ENCODE measurements at places on chromosomes 5 and 9.

DNA sequence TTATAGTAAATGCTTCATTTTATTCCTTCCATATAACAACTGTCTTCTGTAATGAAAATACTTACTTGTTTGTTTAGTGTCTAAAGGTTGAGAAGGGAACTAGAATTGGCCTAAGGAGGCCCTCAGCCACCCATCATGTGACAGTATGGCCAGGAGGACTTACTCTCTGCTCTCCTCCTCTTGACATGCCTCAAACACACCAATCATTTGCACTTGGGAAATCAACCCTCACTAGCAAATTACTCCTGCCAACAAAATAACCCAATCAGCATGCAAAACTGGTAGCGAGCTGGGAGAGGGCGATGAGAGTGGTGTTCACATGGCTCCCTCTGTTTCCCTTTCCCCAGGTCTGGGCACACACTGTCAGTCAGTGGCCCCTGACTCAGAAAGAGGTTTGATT is 58.6 kb upstream of the MEF2C start:
- no peak for DNase-seq

- no peak for DNase-seq
Measured at GRCh38 chr5:180180846-180181245, 28.2 kb downstream of the RASGEF1C start.

GRCh38 chr9:108869092-108869725 is 7.1 kb downstream of the ACTL7A start:
- DNase-seq = peak; percentile 74

GRCh38 chr5:107555425-107556090 is 115.2 kb downstream of the EFNA5 start:
- DNase-seq = no peak

DNA sequence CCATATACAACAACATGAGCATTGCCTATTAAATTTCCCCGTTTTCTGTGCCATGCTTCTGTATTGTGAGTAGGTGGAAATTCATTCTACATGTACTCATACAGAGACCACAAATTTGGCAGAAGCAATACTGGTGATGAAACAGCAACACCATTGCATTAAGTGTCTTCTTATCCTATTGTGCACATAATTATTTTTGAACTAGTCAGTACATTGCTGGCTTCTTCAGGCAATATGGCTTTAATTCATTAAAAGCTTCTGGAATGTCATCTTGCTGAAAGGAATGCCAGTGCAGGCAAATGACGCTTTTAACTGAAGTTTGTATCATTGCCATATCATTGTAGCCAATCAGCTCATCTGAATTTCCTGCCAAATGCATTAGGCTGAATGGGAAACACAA is 82.6 kb downstream of the KIAA1958 start:
- DNase-seq = peak; percentile 93

GRCh38 chr5:67306965-67307607 is 110.5 kb upstream of the CD180 start:
- no peak for DNase-seq

DNA sequence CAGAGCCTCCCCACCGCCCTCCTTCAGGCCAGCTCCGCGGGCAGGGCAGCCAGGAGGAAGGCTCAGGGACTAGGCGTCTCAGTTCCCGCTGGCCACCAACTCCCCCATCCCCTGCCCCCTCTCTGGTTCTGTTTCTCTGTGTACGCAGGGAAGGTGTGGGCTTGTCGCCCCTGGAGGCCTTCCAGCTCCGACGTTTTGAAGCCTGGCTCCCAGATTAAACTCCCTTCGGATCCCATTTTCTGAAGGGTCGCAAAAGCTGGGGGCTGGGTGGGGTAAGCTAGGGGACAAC is 346 bp downstream of the ATOX1 start:
- no peak for DNase-seq

- no peak for DNase-seq
Measured at GRCh38 chr5:73908395-73908794, 282.4 kb downstream of the ARHGEF28 start.

DNA sequence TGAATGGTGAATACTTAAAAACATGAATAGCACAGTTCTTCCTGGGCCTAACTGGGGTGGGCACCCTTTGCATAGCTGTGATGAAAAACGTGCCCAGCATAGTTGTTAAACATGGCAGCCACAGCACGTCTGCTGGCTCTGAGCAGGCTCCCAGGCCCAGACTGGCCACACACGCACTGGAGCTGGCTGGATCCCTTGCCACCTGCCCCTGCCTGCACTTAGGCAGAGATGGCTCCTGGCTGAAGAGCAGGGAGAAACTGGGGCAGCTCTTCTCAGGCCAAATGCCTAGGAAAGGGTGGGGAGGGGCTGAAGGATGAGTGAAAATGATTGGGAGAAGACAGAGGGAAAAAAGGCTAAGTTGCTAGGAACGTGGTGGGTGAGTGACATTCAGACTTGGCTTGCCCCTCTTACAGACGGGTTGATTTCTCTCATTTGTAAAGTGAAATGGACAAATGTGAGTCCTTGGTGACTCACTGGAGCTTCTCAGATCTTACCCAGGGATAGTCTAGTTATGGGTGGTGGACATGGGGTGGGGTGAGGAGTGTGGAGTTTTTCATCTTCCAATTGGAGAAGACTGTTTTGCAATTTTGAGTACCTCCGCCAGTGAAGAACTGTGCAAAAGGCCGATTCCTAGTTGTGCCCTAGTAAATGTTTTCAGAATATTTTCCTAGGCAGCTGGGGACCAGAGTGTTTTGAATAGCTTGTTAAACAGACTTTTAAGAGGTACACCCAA is 42.4 kb downstream of the TRIO start:
- DNase-seq = peak; percentile 80

GRCh38 chr9:121185178-121185745 is 16.4 kb downstream of the RAB14 start:
- no peak for DNase-seq

DNA sequence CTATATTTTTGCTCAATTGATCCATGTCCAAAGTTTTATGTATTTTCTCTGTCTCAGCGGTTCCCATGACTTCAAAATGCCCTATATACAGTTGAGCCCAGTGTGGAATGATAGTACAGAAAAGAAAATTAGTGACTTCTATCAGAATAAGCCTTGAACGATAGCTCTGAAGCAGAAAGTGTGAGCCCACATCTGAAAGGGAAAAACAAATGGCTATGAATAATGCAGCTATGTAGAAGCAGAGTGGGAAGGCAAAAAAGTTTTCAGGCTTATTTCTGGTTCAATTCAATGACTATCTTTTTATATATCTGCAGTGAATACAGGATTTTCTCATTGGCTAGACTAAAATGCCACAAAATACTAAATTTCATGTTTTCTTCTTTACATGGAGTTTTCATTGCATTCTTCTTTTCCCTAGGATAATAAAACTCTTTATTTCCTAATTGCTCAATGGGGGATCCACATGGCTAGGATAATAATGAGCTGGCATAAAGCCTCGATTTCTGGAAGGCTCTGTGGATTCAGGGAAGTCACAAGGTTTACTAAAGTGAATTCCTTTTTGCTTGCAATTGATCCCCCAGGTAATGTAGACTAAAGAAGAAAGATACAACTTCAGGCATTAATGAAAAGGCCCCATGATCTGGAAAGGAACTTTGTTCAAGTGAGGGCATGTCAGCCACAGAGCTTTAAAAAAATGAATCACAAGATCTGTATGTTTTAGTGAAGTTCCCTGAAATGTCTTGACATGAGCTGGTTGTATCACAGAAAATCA is 377.0 kb upstream of the RIOK2 start:
- no peak for DNase-seq

GRCh38 chr5:38846379-38847011 is 683 bp downstream of the OSMR start:
- no peak for DNase-seq

DNA sequence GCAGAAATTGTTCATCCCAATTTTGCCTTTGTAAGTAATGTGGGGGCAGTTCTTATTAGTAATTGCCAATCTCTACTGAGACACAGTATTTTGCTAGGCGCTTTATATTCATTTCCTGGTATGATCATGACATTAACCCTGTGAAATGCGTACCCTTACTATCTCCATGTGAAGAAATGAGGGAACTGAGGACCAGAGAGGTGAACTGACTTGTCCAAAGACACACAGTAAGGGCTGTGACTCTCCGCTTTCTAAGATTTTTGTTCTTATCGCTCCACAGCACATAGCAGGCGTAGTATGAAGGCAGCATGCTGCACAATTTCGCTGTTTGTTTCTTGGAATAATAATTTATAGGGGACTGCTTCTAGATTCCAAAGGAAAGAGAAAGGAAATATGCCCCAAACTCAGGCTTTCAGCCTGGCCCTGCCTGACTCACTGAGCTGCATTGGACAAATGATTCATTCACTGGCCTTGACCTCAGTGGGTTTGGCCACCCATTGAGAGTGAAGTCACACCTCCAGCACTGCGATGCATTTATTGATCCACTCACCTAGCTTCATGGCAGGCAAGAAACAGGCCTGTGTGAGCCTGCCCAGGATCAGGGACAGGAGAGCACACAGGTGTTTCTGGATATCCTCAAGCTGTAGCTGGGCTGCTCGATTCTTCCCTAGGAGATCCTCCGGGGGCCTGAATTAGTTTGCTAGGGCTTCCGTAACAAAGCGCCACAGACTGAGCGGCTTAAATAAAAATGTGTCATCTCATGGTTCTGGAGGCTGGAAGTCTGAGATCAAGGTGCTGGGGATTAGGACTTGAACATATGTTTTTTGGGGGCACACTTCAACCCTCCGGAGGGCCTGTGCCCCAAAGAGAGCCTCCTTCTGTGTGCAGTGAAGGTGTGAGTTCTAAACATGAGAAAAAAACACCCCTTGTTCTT is 7.2 kb upstream of the DUSP1 start:
- DNase-seq = peak; percentile 83

GRCh38 chr5:14090755-14091154 is 52.4 kb upstream of the TRIO start:
- DNase-seq = no peak

DNA sequence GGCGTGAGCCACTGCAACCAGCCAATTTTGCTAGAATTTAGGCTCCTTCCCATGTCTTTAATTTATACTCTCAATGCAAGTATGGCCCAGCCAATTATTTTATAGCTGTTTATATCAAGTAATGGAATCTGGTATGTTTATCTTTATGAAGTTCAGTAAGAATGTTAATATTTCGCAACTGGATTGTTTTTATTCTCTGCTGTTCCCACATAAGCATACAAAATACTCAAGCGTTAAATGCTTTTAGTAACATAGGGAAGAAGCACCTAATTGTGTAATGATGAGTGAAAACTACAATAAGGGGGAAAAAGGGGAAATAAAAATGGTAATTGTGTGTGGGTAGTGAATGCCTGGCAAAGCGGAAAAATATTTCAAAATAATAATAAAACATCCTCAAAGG is 21.3 kb downstream of the PWWP2A start:
- peak; percentile 73 for DNase-seq

DNA sequence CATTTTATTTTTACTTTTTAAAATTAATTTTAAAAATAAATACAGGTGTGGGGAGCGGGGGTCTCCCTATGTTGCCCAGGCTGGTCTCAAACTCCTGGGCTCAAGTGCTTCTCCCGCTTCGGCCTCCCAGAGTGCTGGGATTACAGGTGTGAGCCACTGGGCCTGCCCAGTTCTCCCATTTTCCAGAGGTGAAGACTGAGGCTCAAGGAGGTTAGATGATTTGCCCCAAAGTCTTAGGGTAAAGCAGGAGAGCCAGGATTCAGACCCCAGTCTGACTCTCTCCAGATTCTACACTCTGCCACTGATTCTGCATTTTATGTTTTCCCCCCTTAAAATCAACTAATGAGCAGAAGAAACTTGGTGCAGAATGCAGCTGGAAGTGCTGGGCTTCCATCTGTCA is 36.9 kb downstream of the CFAP77 start:
- DNase-seq = no peak

DNA sequence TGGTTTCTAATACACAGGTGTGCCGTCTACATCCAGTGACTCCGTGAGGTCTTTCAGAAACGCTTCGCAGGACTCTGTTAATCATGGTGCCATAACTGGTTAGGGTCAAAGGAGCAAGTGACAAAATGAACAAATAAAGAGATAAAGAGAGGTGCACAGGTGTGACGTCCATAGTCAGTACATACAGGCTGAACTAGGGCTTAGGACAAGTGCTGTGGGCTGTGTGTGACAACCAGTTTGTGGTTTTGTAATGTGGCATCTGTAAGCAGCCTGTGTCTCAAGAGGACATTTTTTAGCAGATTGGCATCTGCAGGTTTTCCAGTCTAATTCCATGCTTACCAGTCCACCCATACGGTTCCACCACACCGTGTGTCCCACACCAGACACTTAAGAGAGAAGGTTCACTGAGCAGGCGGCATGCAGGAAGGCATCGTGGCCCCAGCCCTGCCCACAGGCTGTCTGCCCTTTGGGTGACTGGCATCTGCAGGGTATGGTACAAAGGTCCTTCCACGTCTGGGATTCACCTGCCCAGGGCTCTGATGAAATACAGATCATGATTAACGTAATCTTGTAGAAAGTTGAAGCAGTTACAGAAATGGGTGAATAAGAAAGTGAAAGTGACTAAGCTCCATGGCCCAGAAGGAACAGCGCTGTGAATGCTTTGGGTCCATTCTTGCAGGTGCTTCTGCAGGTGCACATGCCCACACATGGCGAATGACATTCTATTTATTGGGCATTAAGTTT is 26.9 kb downstream of the SRD5A1 start:
- no peak for DNase-seq

- no peak for DNase-seq
Measured at GRCh38 chr5:114327987-114328386, 33.9 kb upstream of the KCNN2 start.

GRCh38 chr9:95669253-95669652 is 152.5 kb upstream of the PTCH1 start:
- no peak for DNase-seq

- DNase-seq = peak; percentile 5
Measured at GRCh38 chr5:54959673-54960418, 25.5 kb downstream of the ESM1 start.

- no peak for DNase-seq
Measured at GRCh38 chr5:17431272-17432050, 66.6 kb upstream of the TAF11L2 start.

GRCh38 chr5:56534102-56534829 is 281.1 kb upstream of the MAP3K1 start:
- peak; percentile 55 for DNase-seq

- DNase-seq = no peak
Measured at GRCh38 chr5:140043508-140043872, 391 bp upstream of the NRG2 start.

DNA sequence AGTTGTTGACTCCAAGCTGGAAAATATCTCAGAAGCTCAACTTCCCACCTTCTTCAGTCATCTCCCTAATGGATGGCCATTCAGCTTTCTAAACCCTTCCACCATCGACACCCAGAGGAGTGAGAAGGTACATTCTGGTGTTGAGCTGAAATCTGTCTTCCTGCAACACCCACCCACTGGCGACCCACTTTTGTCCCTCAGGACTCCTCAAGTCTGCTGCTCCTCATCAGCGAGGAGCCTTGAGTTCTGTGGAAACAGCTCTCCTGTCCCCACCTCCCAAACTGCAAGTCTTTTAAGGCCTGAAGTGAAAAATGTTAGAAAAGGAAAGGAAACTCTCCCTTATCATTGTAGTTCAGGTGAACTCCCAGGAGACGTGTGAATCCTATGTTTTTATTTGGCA is 111.5 kb upstream of the HAND1 start:
- DNase-seq = no peak

GRCh38 chr5:116539222-116539621 is 35.4 kb downstream of the SEMA6A start:
- DNase-seq = no peak

- DNase-seq = no peak
Measured at GRCh38 chr9:117074784-117075520, 339.9 kb downstream of the ASTN2 start.

GRCh38 chr5:89338935-89339334 is 456.0 kb upstream of the MEF2C start:
- peak; percentile 40 for DNase-seq

Data from amniotic epithelial cell (primary cell).